ENCODE measurements at places on chromosomes 7 and 10.
A peak's percentile ranks its signal among the peaks of the same experiment; 100 is the strongest.

DNA sequence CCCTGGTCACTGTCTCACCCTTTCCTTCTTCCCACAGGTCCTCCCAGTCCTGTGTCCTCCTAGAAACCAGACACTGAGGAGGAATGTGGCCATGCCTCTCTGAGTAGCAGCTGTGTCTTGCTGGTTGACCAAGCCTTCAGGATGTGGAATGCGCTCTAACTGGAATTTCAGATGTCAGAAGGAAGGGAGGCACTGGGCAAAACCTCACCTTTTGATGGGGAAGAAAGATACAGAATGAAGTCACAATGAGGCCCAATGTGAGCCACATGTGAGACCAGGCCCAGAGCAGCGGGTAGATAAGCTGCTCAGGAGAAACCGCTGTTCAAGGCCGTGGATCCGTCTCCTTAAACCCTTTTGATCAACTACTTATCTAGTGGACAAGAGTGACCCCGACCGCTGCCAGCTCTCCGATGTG lies 54.8 kb upstream of the ECHDC3 start:
- DNase-seq, result no peak

DNA sequence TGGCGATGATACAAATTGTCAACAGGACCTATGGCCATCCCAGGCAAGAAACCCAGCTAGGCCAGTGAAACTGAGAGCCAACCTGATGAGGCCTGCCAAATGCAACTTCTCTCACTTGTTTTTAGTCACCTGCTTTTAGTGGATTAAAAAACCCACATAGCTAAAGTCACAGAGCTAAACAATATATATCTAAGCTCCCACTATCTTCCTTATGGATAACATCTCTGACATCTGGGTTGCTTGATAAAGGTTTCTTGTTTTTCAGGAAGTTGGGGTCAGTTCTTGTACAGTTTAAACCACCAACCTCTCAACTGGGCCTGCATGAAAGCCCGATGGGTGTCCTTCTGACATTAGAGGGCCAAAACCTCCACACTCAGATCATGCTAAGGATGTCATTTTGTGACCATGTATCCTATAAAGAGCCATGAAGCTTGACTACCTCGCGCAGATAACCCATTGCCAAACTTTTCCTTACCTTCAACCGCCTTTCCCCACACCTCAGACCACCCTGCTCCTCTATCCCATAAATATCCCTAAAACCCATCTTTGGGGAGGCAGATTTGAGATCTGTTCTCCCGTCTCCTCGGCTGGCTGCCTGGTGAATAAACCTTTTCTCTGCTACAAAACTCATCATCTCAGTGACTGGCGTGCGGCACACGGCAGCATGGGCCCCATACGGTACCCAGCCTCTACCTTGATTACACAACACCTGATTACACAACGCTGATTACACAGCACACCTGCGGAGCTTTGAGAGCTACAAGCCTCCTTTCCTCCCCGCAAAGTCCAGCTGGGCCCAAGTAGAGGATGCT lies 797 bp upstream of the STMP1 start:
- DNase-seq, result no peak

GRCh38 chr10:110914431-110914830 lies 4.5 kb downstream of the BBIP1 start:
- DNase-seq, result no peak

GRCh38 chr10:110863361-110863760 lies 8.4 kb upstream of the PDCD4 start:
- DNase-seq, result no peak

DNA sequence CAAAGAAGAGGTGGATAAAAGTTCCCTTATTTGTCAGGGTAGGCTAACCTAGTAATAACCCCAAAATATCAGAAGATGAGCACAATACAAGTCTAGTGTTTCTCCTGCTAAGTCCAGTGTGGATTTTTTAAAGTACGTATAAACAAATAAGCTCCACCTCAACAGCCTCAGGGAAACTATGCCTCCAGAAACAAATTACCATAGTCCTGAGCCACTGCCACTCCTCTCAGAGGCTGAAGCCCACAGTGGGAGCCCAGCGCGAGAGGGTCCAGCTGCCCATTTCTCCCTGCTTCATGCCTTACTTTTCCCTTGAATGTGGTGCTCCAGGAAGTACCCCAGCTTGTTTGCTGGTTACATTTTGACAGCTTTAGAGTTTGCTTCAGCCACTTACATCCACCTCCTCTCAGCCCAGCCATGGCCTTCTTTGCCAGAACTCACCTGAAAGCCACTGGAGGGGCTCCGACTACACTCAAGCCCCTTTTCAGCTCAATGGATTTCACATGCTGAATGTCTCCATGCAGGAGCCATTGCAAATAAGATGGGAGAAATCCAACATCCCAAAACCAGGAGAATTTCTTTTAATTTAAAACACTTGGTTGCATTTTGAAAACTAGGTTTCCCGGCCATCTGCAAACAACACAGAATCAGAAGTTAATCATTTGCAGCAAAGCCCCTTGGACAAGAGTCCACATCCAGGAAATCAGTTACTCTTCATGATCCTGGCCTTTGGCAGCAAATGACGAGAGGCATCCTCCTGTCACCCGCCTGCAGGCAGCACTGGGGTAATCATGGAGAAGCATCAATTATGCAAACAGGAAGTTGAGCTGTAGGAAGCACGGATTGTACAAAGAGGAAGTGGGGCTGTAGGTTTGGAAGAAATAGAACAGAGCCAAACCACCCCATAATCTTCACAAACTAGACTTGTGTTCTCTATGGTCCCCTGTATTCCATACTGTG lies 138.1 kb downstream of the HERPUD2 start:
- no peak for DNase-seq

GRCh38 chr7:45156516-45157272 lies 897 bp upstream of the RAMP3 start:
- no peak for DNase-seq

DNA sequence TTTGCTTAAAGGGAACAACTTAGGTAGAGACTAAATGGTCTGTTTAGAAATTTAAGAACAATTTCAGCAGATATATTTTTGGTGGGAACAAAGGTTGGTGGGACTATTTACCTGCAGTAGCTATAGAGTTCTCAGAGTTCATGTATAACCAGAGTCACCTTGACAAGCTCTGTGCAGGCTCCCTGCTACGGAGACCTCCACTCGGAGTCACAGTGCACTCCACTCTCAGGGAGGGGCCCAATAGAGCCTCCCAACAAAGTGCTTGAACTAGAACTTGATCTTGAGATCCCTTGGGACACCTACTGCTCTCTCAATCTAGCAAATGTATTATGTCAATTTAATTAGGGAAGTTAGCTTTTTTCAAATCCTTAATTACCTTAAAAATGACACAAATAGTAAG lies 2.3 kb downstream of the MYPN start:
- no peak for DNase-seq

GRCh38 chr10:35208949-35209613 lies 82.4 kb downstream of the CREM start:
- DNase-seq, result no peak

DNA sequence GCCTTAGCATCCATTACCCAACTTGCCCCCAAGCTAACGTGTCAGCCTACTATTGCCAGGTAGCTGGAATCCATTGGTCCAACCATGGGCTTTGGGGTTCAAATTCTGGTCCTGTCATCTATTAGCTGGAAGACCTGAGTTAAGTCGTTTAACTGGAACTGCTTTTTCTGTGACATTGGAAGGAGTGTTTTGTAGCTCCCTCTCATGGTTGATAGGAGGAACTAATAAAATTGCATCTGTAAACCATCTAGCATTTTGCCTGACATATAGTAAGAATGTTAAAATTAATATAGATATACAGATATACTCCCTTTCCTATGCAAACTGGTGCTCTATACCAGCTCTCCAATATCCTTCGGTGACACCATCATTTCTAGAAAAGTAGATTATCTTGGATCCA lies 23.8 kb upstream of the SLF2 start:
- peak; percentile 18 for DNase-seq

GRCh38 chr10:80579181-80579763 lies 41.6 kb downstream of the SH2D4B start:
- DNase-seq, result no peak

DNA sequence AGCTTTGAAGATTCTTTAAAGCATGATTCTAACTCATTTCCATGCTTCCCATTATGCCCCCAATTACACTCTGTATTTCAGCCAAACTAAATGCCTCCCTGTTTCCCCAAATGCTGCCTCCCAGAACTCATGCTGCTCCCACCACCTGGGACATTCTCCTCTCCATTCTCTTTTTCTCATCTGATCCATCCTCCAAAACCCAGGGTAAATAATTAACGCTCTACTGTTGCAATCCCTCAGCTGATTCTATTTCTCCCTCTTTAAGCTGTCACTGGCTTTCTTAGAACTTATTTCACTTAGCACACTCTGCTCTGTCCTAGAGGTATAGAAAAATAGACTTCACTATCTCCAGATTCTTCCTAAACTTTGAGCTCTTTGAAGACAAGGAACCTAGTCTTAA lies 104.7 kb downstream of the ICA1 start:
- no peak for DNase-seq

DNA sequence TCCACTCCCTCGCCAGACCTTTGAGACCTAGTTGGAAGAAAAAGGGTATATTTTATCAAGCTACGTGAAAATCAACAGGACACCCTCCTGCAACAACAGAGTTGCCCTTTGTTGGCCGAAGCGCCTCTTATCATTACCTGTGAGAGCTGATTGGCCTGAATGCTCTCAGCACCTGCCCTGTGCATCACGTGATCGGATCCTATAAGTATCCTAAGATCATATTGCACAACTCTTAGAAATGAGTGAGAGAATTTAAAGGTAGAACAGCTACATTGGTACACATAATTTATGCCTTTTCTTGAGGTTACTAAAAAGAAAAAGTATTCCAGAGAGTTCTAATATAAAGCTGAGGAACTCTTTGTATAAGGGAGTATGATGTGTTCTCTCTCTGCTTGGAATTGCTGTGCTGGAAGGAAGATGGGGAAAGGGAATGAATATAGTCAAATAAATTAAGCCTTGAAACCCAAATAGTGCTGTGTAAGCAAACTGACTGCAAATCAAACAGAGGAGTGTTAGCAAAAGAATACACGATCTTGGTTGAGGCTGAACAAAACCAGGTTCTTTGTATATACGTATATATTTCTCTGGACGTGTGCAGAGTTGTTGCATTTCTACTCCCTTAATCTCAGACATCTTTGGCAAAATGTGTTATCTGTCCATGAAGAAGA lies 69.3 kb downstream of the LRRC4 start:
- DNase-seq, result no peak

DNA sequence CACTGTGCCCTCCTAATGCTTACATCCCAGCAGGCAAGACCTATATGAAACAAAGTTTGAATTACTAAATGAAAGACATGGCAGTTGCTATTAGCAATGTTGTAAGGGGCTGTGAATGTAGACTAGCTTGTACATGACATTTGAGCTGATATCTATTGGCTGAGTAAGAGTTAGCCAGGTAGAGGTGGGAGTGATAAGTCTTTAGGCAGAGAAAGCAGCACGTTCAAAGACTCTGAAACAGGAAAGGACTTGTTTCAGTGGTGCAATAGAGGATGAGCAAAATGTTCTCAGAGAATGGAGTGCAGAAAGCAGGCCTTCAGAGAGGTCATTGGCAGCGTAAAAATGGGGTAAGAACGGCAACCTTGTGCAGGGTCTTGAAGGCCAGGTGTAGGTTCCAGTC lies 687.6 kb downstream of the AUTS2 start:
- DNase-seq, result no peak

DNA sequence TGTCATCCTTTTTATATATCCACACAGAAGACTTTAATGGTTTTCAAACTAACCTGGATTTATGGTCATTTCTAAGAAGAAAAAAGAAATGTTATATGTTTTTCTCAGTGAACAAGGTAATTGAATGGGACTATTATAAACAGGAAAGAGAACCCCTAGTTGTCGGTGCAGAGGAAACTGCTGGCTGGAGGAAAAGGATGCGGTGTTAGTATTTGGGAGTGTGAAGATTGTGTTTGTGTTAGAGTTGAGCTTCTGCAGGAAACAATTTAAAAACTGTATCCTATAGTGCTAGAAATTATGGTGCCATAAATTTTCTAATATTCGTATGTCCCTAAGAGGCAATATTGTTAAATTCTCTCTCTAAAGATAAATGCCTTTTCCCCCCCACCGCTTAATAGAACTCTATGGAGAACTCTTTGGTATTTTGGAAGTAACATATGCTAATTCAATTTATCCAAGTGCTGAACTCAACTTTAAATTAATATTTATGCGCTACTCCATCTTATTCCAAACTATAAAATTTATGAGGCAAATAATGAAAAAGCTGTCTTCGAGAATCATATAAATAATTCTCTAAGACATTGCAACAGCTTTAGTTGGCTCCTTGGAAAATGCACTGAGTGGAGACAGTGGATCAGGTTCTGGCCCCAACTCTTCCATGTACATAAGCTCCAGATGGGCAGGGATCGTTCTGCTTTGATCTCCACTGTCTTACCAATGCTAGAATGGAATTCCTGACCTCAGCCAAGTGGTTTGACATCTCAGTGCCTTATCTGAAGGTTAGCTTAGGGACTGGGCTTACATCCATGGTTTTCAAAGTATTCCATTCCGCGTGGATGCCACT lies 5.6 kb downstream of the BZW2 start:
- DNase-seq, result no peak

DNA sequence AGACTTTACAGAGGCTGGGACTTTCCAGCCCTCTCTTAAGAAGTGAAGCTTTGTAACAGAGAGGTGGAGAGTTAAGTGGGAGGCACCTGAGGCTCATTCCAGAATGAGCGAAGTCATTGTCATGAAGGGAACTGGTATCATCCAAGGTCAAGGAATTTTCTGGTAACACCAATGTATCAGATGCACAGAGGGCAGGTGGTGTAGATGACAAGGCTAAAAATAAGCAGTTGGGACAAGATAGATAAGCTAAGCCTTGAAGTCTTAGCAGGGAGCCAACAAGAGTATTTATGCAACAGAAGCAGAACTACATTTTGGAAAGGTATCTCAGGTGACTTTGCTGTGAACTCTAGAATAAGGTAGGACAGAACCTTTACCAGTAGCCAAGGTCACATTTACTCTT lies 257.0 kb upstream of the AUTS2 start:
- no peak for DNase-seq

DNA sequence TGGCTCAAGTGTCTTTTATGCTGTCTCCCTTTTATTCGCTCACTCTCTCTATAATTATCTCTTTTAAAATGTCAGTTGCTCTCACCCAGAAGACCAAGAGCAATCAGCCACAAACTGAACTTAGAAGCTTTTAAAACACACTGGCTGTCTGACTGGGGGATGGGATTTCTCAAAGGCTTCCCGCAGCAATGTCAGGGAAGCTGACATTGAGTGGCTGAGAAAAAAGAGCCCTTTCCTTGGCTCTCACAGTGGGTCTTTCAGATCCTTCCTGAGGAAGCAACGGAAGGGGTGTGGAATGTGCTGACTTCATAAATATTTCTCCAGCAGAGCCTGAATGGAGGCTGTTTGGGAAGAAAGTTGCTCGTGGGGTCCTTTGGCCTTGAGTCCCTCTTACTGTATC lies 445.7 kb upstream of the C7orf33 start:
- no peak for DNase-seq

GRCh38 chr7:106487892-106488291 lies 173.1 kb downstream of the CCDC71L start:
- no peak for DNase-seq

GRCh38 chr10:125123476-125124114 lies 36.8 kb downstream of the CTBP2 start:
- DNase-seq, result no peak

Data from suprapubic skin (tissue), 4 donors.